Suppressor macrophage (primary cell): ENCODE measurements at places on chromosomes 1 and 21.

DNA sequence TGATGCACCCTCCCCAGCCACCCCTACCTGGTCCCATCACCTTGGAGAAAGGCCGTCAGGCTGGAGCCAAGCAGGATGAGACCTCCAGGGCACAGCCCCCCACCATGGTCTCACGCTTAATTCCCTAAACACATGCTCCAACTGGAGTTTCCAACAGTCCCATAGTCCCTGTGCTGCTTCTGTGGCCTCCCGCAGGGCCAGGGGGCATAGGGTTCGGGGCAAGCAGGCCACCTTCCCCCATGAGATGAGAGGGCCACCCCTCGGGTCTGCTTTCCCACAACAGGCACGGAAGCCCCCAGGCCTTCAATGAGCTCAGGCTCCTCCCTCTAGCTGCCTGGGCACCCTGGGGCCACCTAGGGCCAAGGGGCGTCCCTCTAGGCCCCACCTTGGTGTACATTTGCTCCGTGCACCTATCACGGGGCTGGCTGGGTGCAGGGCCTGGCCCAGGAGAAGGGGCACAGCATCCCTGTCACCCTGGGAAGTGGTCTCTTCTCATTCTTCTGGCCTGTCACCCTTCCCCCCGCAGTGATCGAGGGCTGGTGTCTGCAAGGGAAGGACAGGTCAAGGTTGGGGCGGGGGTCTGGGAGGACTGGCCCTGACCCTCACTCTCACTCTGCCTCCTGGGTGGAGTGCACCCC is 42.4 kb downstream of the TRIM11 start:
- DNase-seq: no peak

GRCh38 chr1:205430696-205431305 is 8.9 kb upstream of the LEMD1 start:
- peak; percentile 49 for DNase-seq

- DNase-seq: no peak
These were observed 195.1 kb downstream of the CRB1 start for GRCh38 chr1:197463142-197463541.

DNA sequence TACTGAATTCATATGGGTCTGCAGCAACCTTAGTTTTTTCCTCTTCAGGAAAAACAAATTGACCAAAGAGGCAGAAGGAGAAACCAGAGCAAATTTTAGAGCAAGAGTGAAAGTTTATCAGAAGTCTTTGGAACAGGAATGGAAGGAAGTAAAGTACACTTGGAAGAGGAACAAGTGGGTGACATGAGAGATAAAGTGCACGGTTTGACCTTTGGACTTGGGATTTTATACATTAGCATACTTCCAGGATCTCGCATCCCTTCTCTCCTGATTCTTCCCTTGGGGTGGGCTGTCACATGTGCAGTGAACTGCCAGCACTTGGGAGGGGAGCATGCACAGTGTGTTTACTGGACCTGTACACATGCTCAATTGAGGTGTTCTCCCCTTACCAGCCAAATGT is 754.8 kb upstream of the ADAMTS5 start:
- no peak for DNase-seq

DNA sequence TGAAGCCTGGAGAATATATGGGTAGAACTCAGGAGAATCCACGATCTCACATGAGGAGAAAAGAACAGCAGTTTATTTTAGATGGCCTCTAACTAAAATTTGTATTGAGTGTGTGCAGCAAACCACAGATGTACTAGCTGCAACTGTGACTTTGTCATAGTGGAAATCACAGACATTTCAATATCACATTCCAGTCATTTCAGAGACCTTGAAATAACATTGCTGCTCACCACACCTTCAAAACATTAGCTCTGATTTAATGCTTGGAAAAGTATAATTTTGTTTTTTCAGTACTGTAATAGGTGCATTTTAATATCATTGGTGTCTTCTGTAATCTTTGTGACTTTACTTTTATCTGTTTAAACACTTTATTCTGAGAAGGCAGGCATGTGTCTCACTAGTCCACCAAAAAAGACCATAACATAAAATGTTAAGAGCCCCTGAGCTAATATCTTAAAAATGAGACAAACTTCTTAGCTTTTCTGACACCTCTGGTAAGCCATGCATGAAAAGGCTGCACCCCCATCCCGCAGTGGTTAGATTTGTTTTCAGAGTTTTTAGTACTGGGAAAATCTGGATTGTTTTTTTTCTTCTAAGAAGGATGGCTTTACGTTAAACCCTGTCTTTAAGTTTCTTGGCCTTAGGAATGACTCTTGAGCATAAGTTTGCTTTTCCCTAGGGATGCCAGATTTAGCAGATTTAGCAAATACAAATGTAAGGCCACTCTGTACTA is 30.1 kb downstream of the KCNJ15 start:
- no peak for DNase-seq

- peak; percentile 32 for DNase-seq
These were observed 234.5 kb upstream of the HOOK1 start for GRCh38 chr1:59580257-59580656.

- DNase-seq: peak; percentile 3
These were observed 29.1 kb upstream of the C21orf91 start for GRCh38 chr21:17848228-17848627.

- DNase-seq: no peak
These were observed 46.1 kb downstream of the GRIK1 start for GRCh38 chr21:29893687-29894086.

GRCh38 chr1:32622806-32623681 is 27.3 kb downstream of the ZBTB8OS start:
- DNase-seq: no peak

DNA sequence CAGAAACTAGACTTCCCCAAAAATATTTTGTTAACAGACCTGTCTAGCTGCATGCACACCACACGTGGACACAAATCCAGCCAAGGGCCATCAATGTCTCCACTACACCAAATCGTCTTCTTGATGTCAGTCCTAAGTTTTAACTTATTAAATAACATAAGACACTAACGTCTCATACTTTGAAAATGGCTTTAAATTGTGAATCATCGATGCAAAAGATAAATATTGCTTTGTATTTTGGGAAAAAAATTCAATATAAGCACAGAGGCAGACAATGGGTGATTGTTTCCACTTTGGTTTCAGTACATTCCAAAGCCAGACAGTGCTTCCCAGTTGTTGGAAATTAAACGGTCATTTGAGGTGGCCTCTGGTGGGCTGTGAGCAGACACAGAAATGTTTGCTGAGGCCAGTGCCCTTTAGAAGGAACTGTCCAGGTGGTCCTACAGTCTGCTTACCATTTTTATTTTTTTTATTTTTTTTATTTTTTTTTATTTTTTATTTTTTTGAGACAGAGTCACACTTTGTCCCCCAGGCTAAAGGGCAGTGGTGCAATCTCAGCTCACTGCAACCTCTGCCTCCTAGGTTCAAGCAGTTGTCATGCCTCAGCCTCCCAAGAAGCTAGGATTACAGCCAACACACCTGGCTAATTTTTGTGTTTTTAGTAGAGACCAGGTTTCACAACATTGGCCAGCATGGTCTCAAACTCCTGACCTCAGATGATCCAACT is 1.8 kb upstream of the KIAA2013 start:
- no peak for DNase-seq

DNA sequence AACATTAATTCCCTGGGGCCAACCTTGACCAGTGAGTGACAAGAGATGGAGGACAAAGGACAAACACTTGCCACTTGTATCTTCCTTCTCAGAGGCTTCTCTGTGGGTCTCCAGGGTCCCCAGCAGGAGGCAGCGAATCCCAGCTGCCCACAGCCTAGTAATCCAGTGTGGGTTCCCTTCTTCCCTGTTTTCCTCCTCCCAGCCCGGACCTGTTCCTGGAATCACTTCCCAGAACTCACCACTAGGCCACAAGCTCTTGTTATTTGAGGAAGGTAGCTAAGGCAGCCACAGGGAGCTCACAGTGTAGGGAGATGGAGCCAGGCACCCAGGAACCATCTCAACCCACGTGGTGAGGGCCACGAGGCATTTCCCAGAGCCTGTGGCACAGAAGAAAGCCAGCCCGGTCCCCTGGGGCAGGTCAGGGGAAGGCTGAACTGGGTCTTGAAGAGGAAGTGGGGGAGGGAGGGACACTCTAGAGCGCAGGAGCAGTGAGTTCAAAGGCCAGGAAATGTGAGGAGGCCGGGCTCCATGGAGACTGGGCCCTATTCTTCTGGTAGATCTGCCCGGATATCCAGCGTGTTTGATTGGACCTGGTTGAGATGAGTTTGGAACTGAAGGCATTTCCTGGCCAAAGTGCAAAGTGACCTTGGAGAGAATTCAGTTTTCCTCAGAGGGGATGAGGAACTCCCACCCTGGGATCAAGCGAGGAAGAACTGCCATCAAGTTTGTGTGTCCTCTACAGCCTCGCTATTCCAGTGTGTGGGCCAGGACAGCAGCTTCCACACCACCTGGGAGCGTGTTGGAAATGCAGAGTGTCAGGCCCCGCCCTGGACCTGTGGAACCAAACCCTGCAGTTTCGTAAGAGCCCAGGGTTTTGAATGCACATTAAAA is 20.3 kb upstream of the C2CD2 start:
- DNase-seq: peak; percentile 74

- DNase-seq: peak; percentile 28
These were observed 55.3 kb upstream of the BOLA1 start for GRCh38 chr1:149844101-149844500.
